Fibroblast of skin of right quadriceps (primary cell): ENCODE measurements at places on chromosomes 16 and 17.

DNA sequence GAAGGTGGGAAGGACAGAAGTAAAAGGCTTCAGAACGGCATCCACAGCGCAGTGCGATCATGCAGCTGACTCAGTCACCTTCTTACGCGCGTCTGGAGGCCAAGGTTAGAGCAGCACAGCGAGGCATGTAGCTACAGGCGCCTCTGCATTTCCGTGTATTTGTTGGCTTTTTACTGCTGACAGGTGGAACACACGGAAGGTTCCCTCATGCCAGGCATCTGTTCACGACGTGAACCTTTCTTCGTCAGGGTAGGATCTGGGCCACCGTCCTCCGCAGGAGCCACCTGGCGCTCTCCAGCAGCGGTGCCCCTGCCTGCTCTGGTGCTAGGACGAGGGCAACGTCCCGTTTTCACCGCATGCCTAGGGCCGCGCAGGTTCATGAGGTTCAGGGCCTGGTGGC is 15.3 kb downstream of the TMEM204 start:
- no peak for DNase-seq

DNA sequence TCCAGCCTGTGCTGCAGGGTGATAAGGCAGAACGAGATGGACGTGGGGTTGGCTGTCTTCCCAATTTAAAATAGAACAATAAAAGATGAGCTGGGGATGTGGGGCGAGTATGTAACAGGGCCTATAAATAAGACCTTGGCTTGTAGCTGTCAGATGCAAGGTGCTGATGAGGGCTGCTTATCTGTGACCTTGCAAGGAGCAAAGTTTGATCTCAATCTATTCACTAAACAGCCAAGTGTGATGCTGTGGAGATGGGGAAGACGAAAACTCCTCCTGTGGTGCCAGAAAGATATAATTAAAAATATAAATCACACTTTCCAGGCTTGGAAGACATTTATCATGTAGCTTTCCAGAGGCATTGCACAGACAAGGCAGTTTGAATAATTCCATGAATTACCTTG is 26.7 kb upstream of the TEX2 start:
- DNase-seq = no peak

- peak; percentile 33 for DNase-seq
These were observed 3.1 kb upstream of the KRTAP3-2 start for GRCh38 chr17:41002814-41003213.

DNA sequence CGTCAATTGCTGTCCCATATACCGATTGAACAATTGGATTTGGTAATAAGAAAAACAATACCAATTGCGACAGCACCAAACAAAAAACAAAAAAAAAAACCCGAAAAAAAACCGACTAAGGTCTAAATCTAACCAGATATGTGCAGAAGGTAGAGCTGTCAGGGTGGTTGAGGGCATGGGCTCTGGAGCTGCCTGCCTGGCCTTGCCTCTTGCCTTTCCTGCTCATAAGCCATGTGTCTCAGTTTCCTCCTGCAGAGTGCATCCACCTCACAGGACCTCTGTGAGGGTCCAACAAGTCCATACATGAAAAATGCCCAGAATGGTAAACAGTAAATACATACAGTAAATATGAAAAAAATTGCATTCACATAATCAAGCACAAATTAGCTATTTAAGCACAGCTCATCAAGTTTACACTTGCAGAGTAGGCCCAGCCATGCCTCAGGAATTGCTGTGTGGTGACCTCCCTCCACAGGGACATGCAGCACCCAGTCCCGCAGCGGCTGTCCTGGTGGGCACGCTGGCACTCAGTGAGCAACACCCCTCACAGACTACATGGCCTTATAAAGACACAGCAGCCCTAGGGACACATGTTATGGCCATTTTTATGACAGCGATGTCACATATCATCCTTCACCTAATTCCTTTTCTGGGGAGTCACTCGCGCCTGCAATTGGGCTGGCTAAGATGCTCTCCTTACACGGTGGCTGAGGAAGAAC is 17.9 kb downstream of the TBC1D28 start:
- no peak for DNase-seq

DNA sequence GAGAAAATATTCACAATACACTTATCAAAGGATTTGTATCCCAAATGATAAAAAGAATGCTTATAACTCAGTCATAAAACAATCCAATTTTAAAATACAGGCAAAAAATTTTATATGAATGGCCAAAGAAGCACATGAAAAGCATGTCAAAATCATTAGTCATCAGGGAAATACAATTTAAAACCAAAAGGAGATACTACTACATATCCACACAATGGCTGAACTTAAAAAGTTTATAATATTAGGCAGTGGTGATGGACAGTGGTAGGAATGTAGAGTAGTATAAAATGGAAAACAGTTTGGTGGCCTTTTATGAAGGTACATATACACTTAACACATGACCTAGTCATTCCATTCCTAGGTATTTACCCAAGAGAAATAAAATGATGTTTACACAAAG is 12.2 kb downstream of the CMC2 start:
- DNase-seq = peak; percentile 26
